ENCODE measurements at places on chromosomes 4 and X.

DNA sequence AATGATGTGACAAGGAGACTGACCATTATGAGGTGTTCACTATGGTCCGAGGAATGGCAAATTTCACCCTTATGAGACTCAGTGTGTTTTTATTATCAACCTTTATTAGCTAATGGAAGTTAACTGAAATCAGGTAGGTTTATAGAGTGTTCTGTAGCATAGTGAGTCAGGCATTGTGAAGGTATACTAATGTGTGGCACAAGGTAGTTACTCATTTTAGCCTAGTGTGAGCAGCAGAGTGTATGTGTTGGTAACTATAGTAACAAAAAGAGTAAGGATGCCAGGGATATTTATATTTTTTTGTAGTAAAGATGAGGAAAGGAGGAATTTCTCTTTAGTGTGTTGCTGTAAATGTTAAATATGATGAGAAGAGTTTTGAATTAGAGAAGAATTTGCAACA is 12.0 kb downstream of the PDLIM5 start:
- no peak for DNase-seq

DNA sequence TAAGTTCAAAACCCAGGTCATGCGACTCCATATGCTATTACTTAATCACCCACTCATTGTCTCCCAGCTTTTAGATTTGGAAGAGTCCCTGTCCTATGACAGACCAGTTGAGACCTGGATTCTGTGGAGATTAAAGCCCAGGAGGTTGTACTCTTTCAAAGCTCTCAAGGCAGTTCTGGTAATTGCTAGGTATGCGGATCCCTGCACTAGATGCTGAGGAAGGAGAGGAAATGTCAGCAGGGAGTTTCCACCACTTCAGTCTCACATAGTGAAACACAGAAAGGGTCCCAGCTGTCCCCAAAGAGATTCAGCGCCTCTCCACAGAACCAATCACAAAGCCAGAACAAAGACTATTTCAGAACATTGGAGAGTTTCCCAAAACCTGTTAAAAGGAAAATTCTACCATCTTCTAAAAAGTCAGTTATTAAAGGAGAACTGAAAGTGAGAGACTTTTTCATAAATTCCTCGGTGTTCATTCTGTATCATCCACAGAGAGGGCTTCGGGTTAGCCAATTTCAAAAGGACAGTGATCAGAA is 53.4 kb downstream of the IRF2 start:
- no peak for DNase-seq

- peak; percentile 63 for DNase-seq
Observed at GRCh38 chr4:77852892-77853495, 9.6 kb upstream of the MRPL1 start.

GRCh38 chr4:8235224-8235623 is 34.3 kb upstream of the HTRA3 start:
- no peak for DNase-seq

- no peak for DNase-seq
Observed at GRCh38 chr4:148857239-148857972, 415.2 kb upstream of the NR3C2 start.

DNA sequence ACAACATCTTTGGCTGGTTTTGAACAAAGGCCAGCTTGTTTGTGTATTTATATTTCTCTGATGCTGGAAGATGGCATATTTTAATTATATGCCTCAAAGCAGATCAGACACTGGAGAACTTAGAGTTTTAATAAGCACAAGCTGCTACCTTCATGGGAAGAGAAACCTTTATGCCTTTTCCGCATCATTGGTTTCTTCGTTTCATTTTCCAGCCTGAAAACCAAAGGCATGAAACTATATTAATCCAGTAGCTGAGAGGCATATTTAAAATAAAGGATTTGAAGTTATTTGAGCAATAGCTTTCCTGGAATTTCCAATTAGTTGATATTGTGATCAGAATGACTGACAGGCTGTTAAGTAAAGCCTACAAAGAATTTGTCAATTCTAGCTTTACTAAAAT is 141.0 kb downstream of the ARHGAP24 start:
- no peak for DNase-seq

- DNase-seq: no peak
Observed at GRCh38 chrX:39960219-39960618, 137.5 kb downstream of the BCOR start.

Measured in GM13976 (cell line).